CD4-positive, alpha-beta T cell treated with Interleukin-1 beta for 1 hour (primary cell): ENCODE measurements at places on chromosomes 6 and 20.

DNA sequence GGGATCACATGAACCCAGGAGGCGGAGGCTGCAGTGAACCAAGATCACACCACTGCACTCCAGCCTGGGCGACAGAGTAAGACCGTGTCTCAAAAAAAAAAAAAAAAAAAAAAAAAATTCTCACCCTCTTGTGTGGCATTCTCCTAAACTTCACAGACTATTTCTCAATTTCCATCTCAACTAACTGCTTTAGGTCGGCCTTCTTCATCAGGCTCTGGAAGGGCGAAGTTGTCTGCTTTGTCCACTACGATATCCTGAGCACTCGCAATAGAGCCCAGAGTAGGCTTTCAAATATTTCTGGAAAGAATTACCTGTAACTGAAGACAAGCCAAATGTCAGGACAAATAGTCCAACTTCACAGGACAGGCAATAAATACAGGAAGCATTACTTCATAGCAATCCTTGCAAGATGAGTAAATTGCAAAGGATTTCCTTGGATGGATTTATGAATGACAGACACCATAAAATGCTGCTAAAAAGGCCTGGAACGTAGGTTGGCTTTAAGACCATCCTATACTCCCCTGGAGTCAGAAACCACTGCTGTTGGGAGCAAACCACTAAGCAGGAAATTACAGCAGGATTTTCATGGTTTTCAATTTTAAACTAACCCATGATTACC, 116.3 kb upstream of the SLC2A12 start:
- no peak for DNase-seq

GRCh38 chr6:16230953-16231352, 7.4 kb upstream of the GMPR start:
- DNase-seq = no peak

- DNase-seq = no peak
Observed at GRCh38 chr6:1137849-1138248, 174.0 kb upstream of the FOXQ1 start.

DNA sequence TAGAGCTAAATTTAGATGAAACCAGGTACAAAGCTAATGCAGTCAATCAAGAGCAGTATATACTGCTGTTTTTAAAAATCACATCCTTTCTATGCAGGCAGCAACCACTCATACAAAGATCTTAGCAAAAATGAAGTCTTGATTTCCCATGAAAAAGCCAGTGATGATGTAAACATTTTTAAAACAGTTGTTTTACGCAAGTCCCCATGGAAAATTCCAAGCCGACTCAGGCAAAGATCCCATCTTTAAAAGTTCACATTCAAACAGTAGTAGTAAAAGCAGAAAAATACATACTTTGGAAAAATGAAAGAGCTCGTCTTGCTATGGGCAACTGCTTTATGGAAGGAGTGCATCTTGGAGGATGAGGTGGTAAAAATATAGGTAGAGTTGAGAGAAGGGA, 84.0 kb downstream of the RCAN2 start:
- DNase-seq = no peak

- no peak for DNase-seq
Observed at GRCh38 chr6:102149191-102149590, 755.7 kb downstream of the GRIK2 start.

DNA sequence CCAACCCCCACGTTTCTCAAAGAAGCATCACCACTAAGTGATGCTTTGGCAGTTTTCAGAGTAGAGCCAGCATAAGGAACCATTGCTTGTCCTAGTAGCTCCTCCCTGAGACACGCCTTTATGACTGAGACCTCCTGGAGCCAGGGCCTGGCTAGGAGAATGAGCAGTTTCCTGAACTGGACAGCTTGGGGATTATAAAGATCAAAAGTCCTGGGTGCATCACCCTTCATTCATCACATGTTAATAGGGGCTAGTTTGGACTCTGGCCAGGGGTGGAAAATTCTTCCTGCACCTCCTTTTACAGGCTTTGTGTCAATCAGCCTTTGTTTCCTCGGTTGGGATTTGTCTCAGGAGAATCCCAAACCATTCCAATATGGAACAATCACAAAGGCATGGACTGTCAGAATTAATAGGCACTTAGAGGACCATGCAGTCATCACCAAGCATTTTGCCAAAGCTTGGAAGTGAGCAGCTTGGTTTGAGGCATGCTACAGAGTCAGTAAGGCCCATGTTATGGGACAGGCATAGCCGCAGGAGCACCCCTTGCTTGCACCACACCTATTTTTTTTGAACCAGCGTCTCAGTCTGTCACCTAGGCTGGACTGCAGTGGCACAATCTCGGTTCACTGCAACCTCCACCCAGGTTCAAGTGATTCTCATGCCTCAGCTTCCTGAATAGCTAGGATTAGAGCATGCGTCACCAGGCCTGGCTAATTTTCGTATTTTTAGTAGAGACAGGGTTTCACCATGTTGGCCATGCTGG, 64.9 kb upstream of the TGM3 start:
- DNase-seq = no peak

- no peak for DNase-seq
Observed at GRCh38 chr6:162485464-162485863, 242.1 kb downstream of the PRKN start.

- peak; percentile 36 for DNase-seq
Observed at GRCh38 chr6:33577106-33577535, 3.0 kb downstream of the BAK1 start.

GRCh38 chr20:5974531-5974930, 24.1 kb downstream of the MCM8 start:
- no peak for DNase-seq

GRCh38 chr20:58277578-58278472, 31.7 kb upstream of the RAB22A start:
- DNase-seq = no peak

- no peak for DNase-seq
Observed at GRCh38 chr6:42431356-42431755, 20.4 kb downstream of the TRERF1 start.

GRCh38 chr20:17494201-17494600, 37.0 kb downstream of the BFSP1 start:
- no peak for DNase-seq

DNA sequence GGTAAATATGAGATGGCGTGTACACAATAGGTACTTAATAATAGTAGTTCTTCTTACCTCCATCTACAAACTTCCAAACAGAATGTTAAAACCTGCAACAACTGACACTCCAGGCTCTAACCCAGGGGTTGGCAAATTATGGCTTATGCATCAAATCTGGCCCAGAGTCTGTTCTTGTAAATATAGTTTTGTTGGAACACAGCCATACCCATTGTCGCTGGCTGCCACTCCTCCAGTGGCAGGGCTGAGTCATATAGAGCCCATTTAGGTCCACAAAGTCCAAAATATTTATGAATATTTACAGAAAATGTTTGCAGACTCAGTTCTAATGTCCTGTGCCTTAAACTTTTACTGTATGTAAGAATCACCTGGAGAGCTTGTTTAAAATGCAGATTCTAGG, 69.9 kb upstream of the BTBD3 start:
- DNase-seq = no peak

- peak; percentile 19 for DNase-seq
Observed at GRCh38 chr6:139109558-139109957, 25.3 kb upstream of the HECA start.

DNA sequence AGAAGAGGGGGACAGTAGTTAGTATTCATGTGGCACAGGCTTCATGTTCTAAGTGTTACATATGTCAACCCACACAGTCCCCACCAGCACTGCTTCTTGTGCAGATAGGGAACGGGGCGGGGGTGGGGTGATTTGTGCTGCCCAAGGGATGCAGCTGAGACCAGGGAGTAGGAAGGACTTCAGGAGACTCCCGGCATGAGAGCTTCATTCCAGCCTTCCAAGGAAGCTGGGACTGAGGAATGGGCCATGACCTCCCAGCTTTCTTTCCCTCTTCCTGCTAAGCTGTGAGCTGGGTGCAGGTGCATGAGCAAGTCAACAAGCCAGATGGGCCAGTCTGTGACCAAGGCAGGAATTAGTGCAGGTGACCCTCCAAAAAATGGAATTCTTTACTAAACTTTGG, 9.2 kb downstream of the BEND3 start:
- DNase-seq = no peak

- DNase-seq = peak; percentile 67
Observed at GRCh38 chr20:36754656-36755222, 8.8 kb upstream of the NDRG3 start.
